CMK (cell line): ENCODE measurements at places on chromosomes 1 and 21.
A peak's percentile ranks its signal among the peaks of the same experiment; 100 is the strongest.

DNA sequence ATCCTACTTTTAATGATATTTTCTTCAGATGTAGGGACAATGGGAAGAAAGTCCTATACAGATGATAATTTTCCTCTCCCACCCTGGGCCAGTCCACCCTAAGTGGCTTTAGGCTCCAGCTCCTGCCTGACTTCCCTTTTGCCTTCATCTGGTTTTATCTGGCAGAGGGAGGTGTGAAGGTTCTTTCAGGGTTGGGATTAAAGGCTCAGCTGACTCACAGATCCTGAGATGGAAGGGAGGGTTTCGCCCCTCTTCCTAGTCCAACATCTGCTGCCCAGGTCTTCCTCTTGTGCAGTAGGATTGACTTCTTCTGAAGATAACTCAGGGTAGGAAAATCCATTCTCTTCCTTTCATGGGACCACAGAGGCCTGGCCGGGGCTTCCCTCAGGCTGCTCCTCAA, 362.4 kb upstream of the KAZN start:
- no peak for DNase-seq

DNA sequence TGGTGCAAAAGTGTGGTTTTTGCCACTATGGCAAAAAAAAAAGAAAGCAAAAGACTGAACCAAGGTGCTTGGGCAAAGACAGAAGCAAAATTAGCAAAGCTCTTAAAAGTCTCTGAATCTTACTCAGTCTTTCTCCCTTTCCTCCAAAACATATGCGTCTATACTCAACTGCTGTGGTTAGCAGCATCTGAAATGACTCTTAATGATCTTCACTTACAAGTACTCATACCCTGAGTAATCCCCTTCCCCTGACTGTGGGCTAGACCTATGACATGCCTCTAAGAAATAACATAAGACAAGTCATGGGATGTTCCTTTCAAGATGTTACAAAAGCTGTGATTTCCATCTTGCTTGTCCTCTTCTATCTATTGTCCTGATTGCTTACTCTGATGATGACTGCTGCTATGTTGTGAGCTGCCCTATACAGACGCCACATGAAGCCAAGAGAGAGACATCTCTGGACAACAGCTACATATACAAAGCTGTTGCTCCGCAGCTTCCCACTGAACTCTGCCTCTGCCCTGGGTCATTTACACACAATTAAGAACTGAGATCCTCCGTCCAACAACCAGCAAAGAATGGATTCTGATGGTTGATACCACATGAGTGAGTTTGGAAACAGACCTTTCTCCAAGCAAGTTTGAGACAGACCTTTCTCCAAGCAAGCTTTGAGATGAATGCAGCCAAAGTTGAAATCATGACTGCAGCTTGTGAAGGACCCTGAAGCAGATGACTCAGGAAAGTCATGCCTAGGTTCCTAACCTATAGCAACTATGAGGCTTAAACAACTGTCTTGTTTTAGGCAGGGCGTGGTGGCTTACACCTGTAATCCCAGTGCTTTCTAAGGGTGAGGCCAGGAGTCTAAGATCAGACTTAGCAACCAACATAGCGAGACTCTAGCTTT, 55.2 kb downstream of the PUM1 start:
- DNase-seq: no peak

GRCh38 chr21:37837381-37837780, 78.9 kb downstream of the KCNJ6 start:
- no peak for DNase-seq

GRCh38 chr1:226919995-226920394, 20.1 kb upstream of the COQ8A start:
- DNase-seq: no peak

DNA sequence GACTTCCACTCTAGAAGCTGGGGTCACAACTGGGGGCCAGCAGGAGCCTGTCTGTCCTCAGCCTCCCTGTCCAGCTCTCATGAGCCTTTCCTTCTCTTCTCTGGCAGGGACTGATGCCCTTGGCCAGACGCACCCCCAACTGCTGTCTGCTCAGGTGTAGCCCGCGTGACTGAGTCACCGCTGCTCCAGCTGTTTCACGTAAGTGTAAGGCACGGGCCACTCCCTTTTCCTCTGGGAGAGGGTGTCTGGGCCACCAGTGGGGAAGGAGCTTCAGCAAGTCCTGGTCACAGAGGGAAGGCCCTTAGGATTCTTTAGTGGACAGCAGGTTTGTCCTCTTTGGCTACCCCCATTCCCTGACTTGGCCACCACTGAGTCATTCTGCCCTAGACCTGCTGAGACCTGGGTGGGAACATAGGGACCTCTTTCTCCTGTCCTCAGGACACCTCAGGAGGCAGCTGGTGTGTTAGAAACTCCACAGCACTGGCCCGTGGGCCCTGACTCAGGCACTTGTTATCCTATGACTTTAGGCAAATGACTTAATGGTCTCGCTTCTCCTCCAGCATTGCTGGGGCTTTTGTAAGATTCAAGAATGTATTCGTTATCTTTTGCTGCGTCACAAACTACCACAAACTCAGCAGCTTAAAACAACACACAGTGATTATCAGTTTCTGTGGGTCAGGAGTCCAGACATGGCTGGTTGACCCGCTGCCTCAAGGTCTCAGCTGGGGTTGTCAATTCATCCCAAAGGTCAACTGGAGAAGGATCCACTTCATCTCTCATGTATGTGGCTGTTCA, 64.8 kb downstream of the FAM163A start:
- DNase-seq: no peak

- DNase-seq: no peak
These were observed 8.4 kb downstream of the S100A10 start for GRCh38 chr1:151985270-151985669.

DNA sequence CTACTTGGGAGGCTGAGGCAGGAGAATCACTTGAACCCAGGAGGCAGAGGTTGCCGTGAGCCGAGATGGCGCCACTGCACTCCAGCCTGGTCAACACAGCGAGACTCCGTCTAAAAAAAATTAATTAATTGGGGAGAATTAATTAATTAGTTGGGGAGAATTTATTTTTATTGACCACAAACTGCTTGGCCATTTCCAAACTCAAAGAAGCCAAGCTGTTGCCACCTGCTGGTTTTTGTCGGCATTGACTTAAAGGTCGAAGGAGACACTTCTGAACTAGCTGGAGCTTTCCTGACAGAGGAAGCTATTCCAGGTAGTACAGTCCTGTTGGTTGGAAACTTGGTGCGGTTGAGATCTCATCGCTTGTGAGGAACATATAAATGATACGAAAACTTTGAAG, 13.1 kb downstream of the MAP1LC3C start:
- peak; percentile 4 for DNase-seq

DNA sequence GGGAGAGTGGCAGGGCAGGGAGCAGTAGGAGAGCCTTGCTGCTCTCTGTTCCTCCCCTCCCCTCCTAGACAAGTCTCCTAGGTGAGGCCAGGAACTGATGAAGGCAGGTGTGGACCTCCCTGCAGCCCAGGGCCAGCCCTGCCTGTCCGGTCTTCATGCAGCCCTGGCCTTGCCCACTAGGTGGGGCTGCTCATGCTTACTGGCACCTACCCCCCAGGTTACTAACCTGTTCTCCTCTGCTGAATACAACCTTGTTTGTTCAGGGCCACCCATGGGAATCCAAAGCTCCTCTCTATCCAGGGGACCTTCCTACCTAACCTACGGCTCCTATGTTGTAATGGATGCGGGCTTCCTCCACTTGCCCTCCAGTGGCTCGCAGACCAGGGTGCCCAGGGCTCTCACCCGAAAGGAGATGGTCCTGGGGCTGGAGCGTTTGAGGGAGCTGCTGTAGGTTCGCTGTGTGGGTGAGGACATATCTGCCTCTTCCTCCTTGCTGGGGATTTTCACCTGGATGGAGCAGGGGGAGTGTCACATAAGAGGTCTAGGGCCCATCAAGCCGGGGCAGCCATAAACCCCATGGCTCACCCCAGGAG, 7.9 kb upstream of the TNNT2 start:
- DNase-seq: no peak

GRCh38 chr1:168521401-168522000, 22.3 kb downstream of the XCL2 start:
- no peak for DNase-seq

DNA sequence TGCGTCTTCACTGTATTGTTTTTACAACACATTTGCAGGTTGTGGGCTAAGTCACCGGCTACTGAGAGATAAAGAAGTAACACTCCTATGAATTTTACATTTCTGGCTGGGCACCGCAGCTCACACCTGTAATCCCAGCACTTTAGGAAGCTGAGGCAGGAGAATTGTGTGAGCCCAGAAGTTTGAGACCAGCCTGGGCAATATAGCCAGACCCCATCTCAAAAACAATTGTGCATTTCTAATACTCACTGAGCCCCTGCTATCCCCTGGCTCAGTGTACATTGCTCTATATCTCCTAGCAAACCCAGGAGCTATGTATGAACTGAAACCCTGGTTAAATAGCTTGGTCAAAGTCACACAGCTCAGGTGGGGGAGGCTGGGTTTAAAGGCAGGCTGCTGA, 108.7 kb downstream of the ZNF281 start:
- DNase-seq: no peak

- no peak for DNase-seq
These were observed 85.1 kb downstream of the NIBAN1 start for GRCh38 chr1:184889166-184889565.

DNA sequence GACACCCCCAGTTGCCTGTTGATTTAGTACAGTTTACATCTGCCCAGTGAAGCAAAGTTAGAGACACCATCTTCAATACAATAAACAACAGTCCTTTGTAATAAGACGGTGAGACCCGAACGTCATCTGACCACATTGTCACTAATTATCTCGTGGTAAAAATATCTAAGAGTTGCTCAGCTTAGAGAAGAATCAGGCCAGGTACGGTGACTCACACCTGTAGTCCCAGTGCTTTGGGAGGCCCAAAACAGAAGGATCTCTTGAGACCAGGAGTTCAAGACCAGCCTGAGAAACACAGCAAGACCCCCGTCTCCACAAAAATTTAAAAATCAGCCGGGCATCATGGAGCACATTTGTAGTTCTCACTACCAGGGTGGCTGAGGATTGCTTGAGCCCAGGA, 53.5 kb downstream of the CD34 start:
- no peak for DNase-seq

DNA sequence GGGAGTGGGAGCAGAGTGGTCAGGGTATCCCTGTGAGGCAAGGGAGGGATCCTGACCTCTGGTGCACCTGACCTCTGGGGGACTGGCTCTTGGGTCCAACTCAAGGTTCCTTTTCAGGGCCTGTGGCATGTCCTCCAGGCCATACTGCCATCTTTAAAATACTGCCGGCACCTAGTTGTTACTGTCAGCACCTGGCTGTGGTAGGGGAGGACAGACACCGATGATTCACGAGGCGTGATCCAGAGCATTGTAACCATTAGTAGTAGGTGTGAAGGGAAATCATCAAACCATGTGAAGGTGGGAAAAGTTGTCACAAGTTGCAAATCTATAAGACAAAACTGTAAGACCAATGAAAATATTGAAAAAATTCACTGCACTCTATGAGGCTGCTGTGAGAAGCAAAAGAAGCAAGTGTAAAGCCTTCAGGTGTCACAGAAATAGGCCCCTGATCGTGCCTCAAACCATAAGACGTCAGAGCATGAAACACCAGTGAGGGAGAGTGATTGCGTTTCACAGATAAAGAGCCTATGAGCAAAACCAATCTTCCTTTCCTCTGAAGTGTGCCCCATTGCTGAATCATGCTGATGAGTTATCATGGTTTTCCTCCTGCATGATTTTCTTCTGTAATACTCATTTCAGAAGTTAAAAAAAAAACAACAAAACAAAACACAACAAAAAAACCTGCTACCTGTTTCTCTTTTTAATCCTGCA, 55.3 kb downstream of the CDC7 start:
- no peak for DNase-seq

DNA sequence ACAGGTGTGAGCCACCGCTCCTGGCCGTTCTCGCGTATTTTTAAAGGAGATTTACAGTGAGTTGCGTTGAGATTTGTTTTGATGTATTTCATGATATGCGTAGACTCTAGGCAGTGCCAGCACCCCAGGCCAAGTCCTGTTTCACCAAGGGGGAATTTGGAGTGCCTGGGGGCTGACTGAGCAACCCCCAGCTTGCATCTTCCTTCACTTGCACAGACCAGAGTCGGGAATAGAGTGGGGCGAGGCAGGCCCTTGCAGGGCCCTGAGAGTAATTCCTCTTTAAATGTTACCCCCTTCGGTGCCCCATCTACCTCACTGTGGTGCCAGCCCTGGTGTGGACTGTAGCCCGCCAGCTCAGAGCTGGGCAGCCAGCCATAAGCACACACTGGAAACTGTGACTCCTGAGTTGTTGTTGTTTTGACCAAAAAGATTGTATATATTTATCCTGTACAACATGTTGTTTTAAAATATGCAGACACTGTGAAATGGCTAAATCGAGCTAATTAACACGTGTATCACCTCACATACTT, 269.5 kb downstream of the NPHP4 start:
- DNase-seq: no peak

DNA sequence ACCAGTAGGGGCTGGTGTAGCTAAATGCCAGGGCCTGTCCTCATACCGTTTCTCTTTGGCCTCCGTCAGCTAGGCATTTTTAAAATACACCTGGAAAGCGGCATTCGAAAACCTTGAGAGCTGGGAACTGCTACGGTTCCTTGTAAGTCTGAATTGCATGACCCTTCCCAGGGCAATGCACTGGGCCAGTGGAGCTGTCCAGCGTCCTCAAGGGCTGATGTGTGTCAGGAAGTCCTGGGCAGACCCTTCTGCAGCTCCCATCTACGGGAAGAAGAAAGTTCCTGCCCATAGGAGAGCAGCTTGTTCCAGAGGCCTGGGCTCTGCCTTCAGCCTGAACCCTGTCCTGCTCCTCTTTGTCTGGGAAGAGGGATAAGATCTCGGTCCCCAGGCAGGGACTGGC, 34.1 kb downstream of the UBASH3A start:
- no peak for DNase-seq

DNA sequence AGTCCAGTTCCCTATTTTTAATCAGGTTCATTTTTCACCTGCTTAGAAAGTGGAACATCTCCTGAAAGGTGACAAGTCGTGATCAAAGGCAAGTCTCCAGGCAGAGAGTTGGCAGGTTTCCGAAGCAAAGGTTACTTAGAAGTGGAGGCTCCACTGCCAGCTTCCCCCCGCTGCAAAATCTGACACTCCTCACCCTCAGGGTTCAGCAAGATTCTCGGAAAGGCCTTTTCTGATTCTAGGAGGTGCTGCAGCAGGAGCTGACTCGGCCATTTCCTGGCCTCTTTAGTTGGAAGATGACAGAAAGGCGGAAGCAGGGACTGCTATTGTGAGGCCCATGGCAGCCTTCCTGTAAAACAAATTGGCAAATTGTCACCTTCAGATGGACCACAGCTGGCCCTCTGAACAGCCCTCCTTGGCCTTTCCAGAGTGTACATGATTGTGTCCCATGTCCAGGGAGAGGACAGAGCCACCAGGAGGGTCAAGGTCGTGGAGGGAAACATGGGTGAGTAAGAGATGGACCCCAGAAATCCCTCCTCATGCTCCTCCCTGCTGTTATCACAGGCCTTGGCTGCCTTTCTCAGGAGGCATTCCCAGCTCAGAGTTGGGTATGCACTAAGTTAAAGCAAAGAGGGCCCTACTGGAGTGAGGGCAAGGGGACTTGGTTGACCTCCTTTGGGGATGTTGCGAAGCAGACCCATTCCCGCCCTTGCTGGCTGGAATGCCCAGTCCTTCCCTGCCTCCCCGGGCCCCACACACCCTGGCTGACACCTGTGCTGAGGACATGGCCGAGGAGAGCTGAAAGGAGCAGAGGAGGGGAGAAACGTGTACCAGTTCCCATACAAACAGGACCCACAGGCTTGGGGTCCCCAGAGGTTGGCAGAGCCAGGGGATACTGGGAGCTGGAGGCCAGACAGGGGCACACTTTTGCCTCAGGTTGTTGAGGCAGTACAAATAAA, 115.5 kb upstream of the IRF2BP2 start:
- DNase-seq: no peak
